ENCODE measurements at places on chromosomes 3 and 15. TPM values are rescaled to one million over a fixed set of nuclear protein-coding genes. Genes with fewer than 3 reads are reported as not detected.

DNA sequence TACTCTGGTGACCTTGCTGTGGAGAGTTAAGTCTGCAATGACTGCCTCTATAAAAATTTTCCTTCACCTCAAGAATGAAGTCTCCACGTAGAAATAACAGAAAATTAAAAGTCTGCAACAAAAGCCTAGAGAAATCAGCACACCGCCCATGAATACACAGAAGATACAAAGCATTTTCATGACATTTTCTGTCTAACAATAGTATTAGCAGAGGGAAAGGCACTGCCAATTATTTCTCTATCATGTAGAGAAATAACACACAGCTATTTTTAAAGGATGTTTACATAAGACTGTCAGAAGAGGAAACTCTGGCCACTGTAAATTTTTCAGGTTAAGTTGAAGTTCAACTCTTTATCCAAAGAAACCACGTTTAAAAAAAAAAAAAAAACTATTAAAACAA is 80.8 kb downstream of the GSK3B start:
- H3K4me1 ChIP-seq, result peaks cover 12% of the 10 kb centered on the region
- no peaks in the 10 kb centered on the region for H3K27me3 ChIP-seq
- no peak for DNase-seq
- no peak overlapping the region for H3K4me3 ChIP-seq

DNA sequence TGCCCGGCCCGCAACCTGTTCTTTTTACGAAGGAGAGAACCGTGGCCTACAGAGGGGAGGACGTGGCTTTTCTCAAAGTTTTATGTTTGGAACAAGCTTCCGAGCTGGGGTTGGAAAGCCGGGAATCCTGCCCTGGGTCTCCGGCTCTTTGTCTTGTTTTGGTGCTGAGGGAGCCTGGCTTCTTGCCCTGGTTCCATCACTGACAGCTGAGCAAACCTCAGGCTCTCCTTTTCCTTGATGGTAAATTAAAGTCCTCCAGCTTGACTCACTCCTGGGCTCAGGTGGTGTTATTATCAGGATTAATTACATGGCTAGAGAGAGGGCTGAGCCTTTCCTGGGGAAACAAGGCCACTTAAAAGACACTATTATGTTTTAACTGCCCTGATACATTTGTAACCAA is 289.5 kb upstream of the RGMA start:
- H3K36me3 ChIP-seq, result no peaks in the 10 kb centered on the region
- no peak for DNase-seq
- no peaks in the 10 kb centered on the region for H3K27me3 ChIP-seq
- no peaks in the 10 kb centered on the region for H3K4me1 ChIP-seq

DNA sequence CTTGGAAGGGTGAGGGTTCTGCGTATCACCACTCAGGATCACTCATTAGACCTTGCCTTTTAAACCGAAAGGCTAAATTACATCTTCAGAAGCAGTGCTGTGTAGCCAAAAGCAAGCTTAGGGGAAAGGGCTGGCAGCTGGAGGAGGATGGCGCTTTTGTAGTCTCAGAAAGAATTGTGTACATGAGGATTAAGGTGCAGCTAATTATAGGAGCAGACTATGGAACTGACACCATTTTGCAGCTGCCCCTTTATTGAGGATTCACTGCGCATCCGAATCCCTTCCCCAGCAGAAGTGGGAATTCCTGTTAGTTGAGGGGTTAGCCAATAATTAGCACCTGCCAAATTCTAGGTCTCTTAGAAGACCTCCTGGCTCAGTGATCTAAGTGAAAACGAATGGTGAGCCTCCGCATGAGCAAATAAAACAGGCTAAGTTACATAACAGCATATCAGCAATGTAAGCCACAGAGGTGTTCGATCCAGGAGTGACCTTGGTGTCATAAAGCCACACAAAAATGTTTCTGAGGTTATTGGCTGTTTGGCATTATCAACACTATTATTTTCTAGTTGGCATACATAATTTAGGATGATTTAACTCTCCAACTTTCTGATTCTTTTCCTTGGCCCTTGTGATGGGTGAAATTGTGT is 42.6 kb upstream of the SEMA6D start:
- H3K4me1 ChIP-seq, result no peaks in the 10 kb centered on the region
- no peaks in the 10 kb centered on the region for H3K27me3 ChIP-seq
- no peak overlapping the region for H3K27ac ChIP-seq

MAP6D1 gene
- 2.9 TPM for total RNA-seq

- peaks cover 5% of the 10 kb centered on the region for H3K4me1 ChIP-seq
- H3K27ac ChIP-seq, result no peak overlapping the region
- no peaks in the 10 kb centered on the region for H3K36me3 ChIP-seq
- H3K4me3 ChIP-seq, result no peak overlapping the region
Observed at GRCh38 chr3:182739619-182740018, 53.7 kb upstream of the ATP11B start.

DNA sequence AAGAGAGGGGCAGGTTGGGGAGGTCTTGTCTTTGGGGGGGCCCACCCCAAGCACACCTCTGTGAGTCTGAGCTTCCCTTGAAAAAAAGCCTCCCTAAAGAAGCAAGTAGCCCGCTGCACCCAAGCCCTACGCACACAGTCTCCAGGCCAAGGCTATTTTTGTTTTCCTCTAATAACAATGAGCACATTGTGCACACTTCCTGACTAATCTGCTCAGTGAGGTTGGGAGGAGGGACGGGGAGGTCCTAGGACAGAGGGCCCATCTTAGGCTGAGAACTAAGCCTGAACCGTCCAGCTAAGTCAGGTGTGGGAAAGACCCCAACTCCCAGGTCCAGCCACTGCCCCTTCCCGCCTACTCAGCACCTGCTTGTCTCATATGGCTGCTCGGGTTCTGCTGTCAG is 87.2 kb downstream of the HMG20A start:
- H3K27me3 ChIP-seq, result no peaks in the 10 kb centered on the region
- DNase-seq, result no peak
- H3K4me3 ChIP-seq, result no peak overlapping the region
- H3K4me1 ChIP-seq, result peaks cover 8% of the 10 kb centered on the region

- DNase-seq, result no peak
- H3K4me3 ChIP-seq, result no peak overlapping the region
- H3K27ac ChIP-seq, result no peak overlapping the region
- H3K27me3 ChIP-seq, result peaks cover 14% of the 10 kb centered on the region
- no peaks in the 10 kb centered on the region for H3K36me3 ChIP-seq
Observed at GRCh38 chr3:64344721-64345207, 119.5 kb upstream of the PRICKLE2 start.

- H3K36me3 ChIP-seq, result peaks cover 69% of the 10 kb centered on the region
- H3K4me1 ChIP-seq, result no peaks in the 10 kb centered on the region
- no peak overlapping the region for H3K4me3 ChIP-seq
- H3K27me3 ChIP-seq, result no peaks in the 10 kb centered on the region
- no peak overlapping the region for H3K27ac ChIP-seq
- DNase-seq, result no peak
Observed at GRCh38 chr15:70063261-70063925, 34.3 kb downstream of the TLE3 start.

- no peak overlapping the region for H3K4me3 ChIP-seq
- no peak overlapping the region for H3K27ac ChIP-seq
- H3K27me3 ChIP-seq, result no peaks in the 10 kb centered on the region
- no peak for DNase-seq
- no peaks in the 10 kb centered on the region for H3K4me1 ChIP-seq
Observed at GRCh38 chr3:25558121-25558520, 106.6 kb downstream of the TOP2B start.

GRCh38 chr3:124883766-124884473 is 3.2 kb downstream of the ITGB5 start:
- H3K4me1 ChIP-seq, result peaks cover 11% of the 10 kb centered on the region
- H3K27me3 ChIP-seq, result peaks cover 55% of the 10 kb centered on the region
- no peaks in the 10 kb centered on the region for H3K36me3 ChIP-seq
- no peak for DNase-seq
- H3K4me3 ChIP-seq, result no peak overlapping the region
- H3K27ac ChIP-seq, result no peak overlapping the region

DNA sequence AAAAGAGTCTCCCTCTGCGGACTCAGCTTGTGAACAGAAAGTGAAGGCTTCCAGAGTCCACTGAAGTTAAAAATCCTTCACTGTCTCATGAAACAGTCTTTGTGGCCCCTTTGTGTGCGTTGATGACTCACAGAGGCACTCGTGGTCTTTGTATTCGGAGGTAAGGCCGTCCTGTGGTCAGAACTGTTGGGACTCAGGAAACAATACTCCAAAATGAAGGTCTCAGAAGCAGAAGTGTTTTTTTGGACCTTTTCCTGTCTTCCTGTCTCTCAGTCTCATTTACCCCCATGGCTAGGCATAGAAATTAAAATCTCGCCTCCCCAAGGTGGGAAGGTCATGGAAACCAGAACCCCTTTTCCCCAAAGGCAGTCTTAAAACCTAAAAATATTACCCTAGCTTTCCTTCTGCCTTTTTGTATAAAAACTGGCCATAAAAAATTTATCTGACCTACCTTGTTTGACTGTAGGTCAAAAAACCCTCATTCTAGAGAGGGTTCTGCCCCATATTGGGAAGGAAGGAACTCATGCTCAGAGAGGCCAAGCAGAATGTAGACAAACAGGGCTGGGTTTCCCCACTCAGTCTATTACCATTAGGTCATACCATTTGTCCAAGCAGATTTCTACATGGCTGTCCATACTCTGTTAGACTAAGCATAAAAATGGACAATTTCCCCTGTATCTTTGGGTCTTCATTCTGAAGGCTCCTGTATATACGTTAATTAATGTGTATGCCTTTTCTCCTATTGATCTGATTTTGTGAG is 19.1 kb upstream of the EPB42 start:
- H3K27ac ChIP-seq, result peak overlapping the region; percentile 12
- no peak for DNase-seq
- H3K27me3 ChIP-seq, result no peaks in the 10 kb centered on the region
- H3K4me3 ChIP-seq, result no peak overlapping the region
- H3K36me3 ChIP-seq, result no peaks in the 10 kb centered on the region
- H3K4me1 ChIP-seq, result peaks cover 16% of the 10 kb centered on the region
